ENCODE measurements at places on chromosomes 2 and 18.
A peak's percentile ranks its signal among the peaks of the same experiment; 100 is the strongest.

DNA sequence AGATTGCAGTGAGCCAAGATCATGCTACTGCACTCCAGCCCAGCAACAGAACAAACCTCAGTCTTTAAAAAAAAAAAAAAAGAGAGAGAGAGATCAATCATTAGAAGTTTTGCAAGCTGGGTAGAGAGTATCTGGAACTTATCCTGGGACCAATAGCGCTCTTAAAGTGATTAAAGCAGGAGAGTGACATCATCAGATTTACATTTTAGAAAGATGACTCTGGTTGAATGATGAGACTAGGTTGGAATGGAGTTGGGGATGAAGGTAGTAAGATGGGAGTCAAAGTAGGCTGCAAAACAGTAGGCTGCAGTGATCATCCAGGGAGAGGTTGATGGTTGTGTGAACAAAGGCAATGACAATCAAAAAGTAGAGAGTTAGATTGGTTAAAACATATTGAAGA, 37.8 kb downstream of the MYL1 start:
- DNase-seq, result no peak

GRCh38 chr2:23292024-23292423, 93.0 kb upstream of the KLHL29 start:
- no peak for DNase-seq

DNA sequence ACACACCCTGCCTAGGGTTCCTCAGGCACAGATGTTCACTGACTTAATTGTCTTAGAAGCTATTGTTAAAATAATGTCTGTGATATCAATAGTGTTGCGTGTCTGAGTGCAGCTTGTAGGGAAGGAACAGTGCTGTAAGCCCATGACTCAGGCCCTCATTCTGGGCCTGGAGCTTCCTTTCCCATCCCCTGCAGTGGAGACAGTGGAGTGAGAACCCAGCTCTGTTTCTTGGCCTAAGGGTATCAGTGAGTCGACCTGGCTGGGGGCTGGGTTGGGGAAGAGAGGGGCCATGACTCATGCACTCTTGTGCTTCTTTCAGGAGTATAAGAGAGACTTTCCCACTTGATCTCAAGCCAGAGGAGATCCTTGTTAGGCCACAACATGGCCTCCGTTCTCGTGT, 106.8 kb downstream of the HRH4 start:
- DNase-seq, result no peak

DNA sequence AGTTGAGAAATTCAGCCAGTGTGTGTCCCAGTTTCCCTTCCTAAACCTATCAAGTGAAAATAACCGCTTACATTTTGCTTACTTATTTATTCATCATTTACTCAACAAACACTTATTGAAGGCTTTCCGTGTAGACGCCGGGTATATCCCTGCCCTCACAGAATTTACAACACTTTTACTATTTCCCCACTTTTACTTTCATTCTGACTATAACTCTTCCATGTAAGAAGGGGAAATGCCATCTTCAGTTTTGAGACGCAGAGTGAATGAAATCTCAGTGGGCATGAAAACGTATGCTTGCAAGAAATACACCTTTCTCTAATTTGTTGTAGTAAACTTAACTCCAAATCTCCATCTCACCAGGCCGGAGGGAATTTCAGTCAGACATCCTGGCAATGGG, 251.0 kb upstream of the CHAC2 start:
- no peak for DNase-seq

DNA sequence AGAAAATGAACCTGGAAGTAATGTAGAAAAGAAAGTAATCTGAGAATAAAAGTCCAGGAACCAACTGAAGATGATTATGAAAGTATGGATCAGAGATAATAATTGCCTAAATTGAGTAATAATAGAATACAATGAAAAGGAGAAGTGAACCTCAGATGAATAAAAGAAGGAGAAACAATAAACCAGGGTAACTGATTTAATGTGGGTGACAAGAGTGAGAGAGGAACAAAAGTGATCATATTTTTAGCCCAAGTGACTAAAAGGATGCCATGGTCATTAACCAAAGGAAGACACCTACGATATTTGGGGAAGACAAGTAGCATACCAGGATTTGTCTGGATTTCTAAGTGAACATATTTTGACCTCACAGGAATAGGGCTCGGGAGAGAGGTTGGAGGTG, 600.6 kb downstream of the RNF144A start:
- DNase-seq, result no peak

DNA sequence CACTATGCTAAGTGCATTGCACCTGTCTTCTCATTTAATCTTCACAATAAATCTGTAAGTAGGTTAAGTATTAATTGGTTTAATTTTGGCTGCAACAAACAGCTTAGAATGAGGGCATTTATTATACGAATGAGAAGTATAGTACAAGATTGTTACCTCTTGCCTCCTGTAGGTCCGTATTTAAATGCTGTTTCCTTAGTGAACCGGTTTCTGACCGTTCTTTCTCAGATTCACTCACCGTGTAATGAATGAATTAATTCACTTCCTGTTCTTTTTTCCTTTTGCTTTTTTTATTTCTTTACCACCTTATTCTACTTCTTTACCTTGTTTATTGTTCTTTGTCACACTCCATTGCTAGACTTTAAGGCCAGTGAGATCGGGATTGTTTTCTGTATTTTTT, 153.8 kb upstream of the RASGRP3 start:
- no peak for DNase-seq

- DNase-seq, result no peak
Observed at GRCh38 chr18:55856229-55856628, 268.2 kb upstream of the TCF4 start.

- peak; percentile 70 for DNase-seq
Observed at GRCh38 chr2:27249891-27250651, 12.8 kb downstream of the SLC30A3 start.

- no peak for DNase-seq
Observed at GRCh38 chr18:6648581-6648980, 80.9 kb upstream of the ARHGAP28 start.

DNA sequence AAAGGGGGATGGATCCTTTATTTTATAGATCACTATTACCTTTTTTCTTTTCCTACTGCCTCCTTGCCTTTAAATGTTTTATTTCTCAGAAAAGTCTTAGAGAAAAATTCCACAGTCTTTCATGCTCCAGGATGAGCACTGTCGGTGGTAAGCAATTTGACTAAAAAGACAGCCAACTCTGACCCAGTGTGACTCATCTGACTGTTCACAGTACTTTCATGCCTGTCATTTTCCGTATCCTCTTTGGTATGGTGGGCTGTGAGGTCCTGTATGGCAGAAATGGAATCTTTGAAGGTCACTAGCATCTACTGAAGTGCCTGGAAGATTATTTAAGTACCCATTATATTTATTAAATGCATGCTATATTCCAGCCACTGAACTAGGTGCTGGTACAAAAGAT, 2.1 kb upstream of the RFTN2 start:
- no peak for DNase-seq

DNA sequence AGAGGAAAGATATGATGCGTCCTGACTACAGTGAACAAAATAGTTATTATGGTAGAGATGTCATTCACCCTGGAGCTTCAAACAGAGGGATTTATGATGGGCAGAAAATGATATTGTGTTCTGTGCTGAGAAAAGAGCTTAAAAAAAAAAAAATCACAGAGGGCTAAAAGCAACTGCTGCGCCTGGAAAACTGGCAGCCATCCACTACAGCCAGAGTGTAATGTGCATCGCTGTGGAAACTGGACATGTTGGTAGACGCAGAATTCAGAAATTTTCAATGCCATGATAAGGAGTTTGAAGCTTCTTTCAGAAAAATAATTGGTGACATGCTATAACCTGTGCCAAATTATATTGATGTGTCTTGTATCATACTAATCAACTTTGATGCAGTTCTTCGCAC, 122.9 kb upstream of the SOX11 start:
- DNase-seq, result no peak

GRCh38 chr2:205451901-205452512, 230.3 kb upstream of the NRP2 start:
- DNase-seq, result no peak

GRCh38 chr2:27495840-27496356, 741 bp upstream of the GCKR start:
- DNase-seq, result peak; percentile 13

DNA sequence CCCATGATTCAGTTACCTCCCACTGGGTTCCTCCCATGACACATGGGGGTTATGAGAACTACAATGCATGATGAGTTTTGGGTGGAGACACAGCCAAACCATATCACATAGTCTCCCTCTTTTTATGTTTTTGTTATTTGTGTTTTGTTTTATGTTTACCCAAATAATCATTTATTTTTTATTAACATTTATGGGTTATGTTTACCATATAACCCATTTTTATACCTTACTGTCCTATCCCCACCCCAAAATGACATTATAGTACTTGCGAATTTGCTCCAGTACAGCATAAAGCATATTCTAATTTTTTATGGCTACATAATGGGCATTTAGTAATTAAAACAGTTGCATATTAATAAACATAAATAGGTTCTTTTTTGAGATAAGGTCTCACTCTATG, 61.9 kb upstream of the TTC27 start:
- DNase-seq, result no peak

DNA sequence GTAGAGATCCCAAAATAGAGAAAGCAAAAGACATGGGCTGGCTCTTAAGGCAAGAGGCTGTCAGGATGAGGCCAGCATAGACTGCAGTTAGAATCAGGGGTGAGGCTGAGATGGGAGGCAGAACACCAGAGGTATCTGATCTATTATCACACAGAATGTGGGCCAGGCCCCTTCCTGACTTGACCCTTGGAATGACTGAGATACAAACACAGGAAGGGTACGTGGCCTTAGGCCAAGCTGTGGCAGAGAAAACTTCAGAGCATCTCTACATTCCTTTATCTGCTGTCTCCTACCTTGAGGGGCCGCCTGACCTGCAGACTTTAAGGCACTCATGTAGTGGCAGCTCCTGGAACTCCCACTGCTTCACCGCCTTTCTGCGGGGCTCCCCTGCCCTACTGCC, 28.4 kb downstream of the TMEM17 start:
- no peak for DNase-seq

GRCh38 chr2:47658646-47659320, 124.2 kb upstream of the MSH6 start:
- no peak for DNase-seq

DNA sequence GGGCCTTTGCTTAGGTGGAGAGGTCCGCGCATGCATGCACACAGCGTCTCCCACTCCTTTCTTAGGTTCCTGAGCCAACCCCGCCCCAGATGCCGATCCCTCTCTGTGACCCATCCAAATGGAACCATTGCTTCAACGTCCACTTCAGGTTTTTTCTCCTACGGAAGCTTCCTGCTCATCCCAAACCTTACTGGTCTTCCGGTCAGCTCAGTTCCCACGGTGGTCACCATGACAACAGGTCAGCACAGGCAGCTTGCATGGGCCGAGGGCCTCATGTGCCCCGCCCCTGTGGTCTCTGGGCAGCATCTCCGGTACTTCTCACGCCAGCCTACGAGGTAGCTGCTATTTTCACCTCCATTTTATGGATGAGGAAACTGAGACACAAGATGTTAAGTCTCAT, 163.7 kb downstream of the SOCS6 start:
- no peak for DNase-seq

DNA sequence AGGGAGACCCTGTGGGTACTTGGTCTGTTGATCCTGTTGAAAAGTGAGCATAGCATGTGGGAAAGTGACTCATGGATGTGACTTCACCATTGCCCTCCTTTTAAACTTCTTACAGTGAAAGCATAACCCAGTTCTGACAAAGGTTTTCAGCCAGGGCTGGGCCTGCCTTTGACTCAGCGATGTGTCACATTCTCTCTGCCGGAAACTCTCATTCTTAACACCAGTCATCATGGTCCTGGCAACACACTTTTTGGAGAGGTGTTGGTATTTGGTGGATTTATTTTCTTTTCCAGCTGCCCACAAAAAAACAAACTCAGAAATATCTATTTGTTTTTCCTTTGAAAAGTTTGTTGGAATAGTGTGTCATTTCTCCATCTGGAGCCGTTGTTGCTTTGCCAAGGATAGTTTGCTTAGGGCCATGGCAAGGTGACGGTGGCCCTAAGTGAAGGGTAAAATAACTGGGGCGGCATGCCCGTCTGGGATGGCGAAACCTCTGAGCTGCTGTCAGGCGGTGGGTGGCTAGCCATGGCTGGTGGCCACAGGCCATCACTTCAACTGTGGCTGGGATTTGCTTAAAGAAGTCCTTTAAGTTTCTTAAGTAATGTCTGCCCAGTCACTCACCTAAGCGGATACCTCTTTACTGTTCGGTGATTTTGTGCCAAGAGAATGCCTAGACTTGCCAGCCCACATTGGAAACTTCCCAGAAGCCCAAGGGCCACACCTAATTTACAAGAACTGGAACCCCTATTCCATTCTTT, 123.3 kb downstream of the LTBP1 start:
- no peak for DNase-seq

GRCh38 chr2:196607073-196607472, 32.4 kb upstream of the CCDC150 start:
- DNase-seq, result no peak

GRCh38 chr2:112602917-112603316, 18.5 kb downstream of the CHCHD5 start:
- no peak for DNase-seq

GRCh38 chr2:105951384-105951694, 206.6 kb downstream of the NCK2 start:
- DNase-seq, result no peak

- no peak for DNase-seq
Observed at GRCh38 chr2:198186257-198186656, 381.9 kb downstream of the PLCL1 start.

DNA sequence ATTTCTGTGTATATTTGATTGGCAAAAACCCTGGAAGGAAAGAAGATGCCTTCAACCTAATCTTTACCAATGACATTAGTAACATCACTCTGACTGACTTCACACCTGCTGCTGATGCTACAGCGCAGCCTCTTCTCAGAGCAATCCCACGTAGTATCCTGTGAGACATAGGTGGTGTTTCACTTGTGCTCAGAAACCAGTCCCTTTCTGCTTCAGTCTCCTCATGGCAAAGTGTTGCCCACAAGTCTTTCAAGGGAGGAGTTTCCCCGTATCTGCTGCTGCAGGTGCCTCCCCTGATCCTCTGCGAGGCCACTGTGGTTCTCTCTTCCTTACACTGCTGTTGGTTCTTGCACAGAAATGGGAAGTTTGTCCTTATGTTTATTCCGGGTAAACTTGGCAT, 433.2 kb upstream of the TNP1 start:
- DNase-seq, result no peak

GRCh38 chr18:44799907-44800421, 119.3 kb downstream of the SETBP1 start:
- no peak for DNase-seq

GRCh38 chr18:10059610-10060468, 146.0 kb downstream of the VAPA start:
- DNase-seq, result peak; percentile 80

Data from inflammatory macrophage treated with lipopolysaccharide for 1 hour (primary cell).